ENCODE measurements at places on chromosomes 4 and X. TPM values are rescaled to one million over a fixed set of nuclear protein-coding genes. Genes with fewer than 3 reads are reported as not detected.

DNA sequence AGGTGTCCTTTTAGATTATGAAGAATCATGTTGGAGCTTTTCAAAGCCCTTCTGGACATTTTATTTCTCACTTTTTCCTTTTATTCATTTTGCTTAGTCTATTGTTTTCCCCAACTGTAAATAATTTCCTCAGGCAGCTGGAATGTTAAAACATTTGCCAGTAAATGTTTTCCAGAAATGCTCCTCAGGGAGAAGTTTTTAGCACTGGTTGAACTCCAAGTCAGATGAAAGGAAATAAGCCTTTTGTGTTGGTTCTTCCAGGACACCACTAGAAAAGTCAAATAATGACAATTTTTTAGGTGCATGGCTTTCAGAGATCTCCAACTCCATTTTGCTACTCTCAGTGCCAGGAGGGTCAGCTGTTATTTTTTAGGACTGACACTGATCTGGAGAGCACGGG, 127.9 kb downstream of the IL13RA2 start:
- DNase-seq, result no peak

- DNase-seq, result no peak
Measured at GRCh38 chr4:85725721-85726170, 250.8 kb downstream of the ARHGAP24 start.

GRCh38 chrX:130413415-130413814, 11.6 kb downstream of the RBMX2 start:
- no peak for DNase-seq

- DNase-seq, result no peak
Measured at GRCh38 chrX:151227627-151228026, 51.2 kb downstream of the GPR50 start.

DNA sequence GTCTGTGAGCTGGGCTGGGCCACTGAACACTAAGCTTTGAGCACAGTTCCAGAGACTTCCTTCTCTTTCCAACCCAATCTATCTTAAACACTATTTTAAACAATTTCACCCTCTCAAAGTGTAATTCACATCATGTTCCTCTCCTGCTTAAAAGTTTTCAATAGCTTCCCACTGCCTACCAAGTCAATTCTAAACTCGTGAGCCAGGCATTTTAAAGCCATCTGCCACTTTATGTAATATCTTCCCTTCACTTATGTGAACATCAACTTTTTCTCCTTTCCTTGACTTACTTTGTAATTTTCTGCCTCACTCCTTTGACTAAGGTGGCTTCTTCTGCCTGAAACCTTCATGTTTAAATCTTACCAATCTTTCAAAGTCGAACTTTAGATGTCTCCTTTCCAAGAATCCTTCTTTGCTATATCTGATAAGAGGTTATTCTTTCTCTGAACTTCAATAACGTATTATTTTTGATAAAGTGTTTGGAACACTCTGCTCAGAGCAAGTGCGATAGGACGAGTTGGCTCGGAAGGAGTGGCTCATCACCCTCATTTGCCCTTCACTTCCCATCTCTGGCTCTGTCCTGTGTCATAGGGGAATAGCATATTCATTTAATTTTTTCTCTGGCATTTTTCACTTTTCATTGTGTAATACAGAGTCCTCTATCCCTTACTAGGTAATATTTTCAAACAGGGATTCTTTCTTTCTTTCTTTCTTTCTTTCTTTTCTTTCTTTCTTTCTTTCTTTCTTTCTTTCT, 13.0 kb upstream of the SPARCL1 start:
- DNase-seq, result no peak

Gene SSX1
- not detected for total RNA-seq

Measured in A172 (cell line).